Activated naive CD8-positive, alpha-beta T cell treated with anti-CD3 and anti-CD28 coated beads for 36 hours (primary cell): ENCODE measurements at places on chromosomes 5 and 9. TPM values are rescaled to one million over a fixed set of nuclear protein-coding genes. Genes with fewer than 3 reads are reported as not detected.

The CDHR2 gene
- total RNA-seq = 0.31 TPM

GRCh38 chr5:115636008-115636407 is 10.2 kb upstream of the TMED7 start:
- H3K4me1 ChIP-seq = peaks cover 46% of the 10 kb centered on the region
- no peak overlapping the region for H3K4me3 ChIP-seq
- no peak for DNase-seq
- peaks cover 47% of the 10 kb centered on the region for H3K27me3 ChIP-seq

- no peak overlapping the region for H3K27ac ChIP-seq
- H3K27me3 ChIP-seq = peaks cover 36% of the 10 kb centered on the region
- no peak overlapping the region for H3K4me3 ChIP-seq
- H3K4me1 ChIP-seq = peaks cover 2% of the 10 kb centered on the region
These were observed 9.5 kb upstream of the NFIL3 start for GRCh38 chr9:91433180-91433579.

- no peak overlapping the region for H3K4me3 ChIP-seq
- peak overlapping the region; percentile 78 for H3K27ac ChIP-seq
- DNase-seq = peak; percentile 43
- H3K36me3 ChIP-seq = peaks cover 4% of the 10 kb centered on the region
- H3K27me3 ChIP-seq = no peaks in the 10 kb centered on the region
These were observed 95.9 kb downstream of the UGCG start for GRCh38 chr9:111992523-111992922.

The FGF1 gene
- total RNA-seq = not detected

The SNCB gene
- total RNA-seq = 0.46 TPM

The BRD8 gene
- 51.5 TPM for total RNA-seq

DNA sequence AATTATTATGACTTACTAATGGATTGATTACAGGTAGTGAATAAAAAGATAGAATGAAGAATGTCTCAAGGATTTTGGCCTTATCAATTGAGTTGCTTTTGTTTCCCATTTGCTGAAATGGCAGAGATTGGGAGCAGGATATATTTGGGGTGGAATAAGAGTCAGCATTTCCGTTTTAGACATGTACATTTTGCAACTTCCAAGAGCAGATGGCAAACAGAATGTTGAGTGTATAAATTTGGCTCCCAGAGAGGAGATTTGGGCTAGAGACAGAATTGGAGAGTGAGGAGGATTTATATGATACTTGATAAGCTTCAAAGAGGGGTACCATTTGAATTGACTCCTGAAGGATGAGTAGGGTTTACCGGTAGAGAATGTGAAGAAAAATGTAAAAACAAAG is 437.9 kb upstream of the PAPPA start:
- H3K4me1 ChIP-seq = no peaks in the 10 kb centered on the region
- H3K4me3 ChIP-seq = no peak overlapping the region
- H3K27me3 ChIP-seq = no peaks in the 10 kb centered on the region

The PCDHA11 gene
- total RNA-seq = not detected

GRCh38 chr5:152953788-152954483 is 536.5 kb upstream of the GRIA1 start:
- no peak overlapping the region for H3K4me3 ChIP-seq
- no peak overlapping the region for H3K27ac ChIP-seq
- H3K27me3 ChIP-seq = no peaks in the 10 kb centered on the region
- no peaks in the 10 kb centered on the region for H3K4me1 ChIP-seq
- no peaks in the 10 kb centered on the region for H3K36me3 ChIP-seq

GRCh38 chr9:135550344-135550918 is 4.5 kb downstream of the OBP2A start:
- H3K27me3 ChIP-seq = no peaks in the 10 kb centered on the region
- H3K27ac ChIP-seq = no peak overlapping the region
- DNase-seq = no peak
- no peaks in the 10 kb centered on the region for H3K4me1 ChIP-seq
- H3K4me3 ChIP-seq = no peak overlapping the region

GRCh38 chr5:103411711-103412110 is 150.9 kb downstream of the NUDT12 start:
- H3K27ac ChIP-seq = no peak overlapping the region
- H3K36me3 ChIP-seq = no peaks in the 10 kb centered on the region
- no peak overlapping the region for H3K4me3 ChIP-seq

DNA sequence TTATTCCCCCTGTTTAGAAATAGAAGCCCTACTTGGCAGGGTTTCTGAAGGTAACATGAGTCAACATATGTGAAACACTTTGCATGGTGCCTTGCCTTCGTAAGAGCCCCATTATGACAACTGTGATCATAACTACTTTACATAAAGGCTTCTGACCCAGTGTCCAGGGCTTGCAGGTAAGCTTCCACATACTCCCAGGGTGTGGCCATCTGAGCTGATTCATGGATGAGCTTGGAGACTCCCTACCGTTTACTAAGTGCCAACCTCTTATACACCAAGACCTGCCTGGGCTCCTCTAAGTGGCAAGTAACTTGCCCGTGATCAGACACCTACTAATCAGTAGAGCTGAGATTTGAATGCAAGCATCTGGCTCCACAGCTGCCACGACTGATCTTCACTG is 62.8 kb upstream of the C5orf58 start:
- H3K36me3 ChIP-seq = no peaks in the 10 kb centered on the region
- no peak overlapping the region for H3K4me3 ChIP-seq
- H3K27me3 ChIP-seq = no peaks in the 10 kb centered on the region
- H3K4me1 ChIP-seq = no peaks in the 10 kb centered on the region

DNA sequence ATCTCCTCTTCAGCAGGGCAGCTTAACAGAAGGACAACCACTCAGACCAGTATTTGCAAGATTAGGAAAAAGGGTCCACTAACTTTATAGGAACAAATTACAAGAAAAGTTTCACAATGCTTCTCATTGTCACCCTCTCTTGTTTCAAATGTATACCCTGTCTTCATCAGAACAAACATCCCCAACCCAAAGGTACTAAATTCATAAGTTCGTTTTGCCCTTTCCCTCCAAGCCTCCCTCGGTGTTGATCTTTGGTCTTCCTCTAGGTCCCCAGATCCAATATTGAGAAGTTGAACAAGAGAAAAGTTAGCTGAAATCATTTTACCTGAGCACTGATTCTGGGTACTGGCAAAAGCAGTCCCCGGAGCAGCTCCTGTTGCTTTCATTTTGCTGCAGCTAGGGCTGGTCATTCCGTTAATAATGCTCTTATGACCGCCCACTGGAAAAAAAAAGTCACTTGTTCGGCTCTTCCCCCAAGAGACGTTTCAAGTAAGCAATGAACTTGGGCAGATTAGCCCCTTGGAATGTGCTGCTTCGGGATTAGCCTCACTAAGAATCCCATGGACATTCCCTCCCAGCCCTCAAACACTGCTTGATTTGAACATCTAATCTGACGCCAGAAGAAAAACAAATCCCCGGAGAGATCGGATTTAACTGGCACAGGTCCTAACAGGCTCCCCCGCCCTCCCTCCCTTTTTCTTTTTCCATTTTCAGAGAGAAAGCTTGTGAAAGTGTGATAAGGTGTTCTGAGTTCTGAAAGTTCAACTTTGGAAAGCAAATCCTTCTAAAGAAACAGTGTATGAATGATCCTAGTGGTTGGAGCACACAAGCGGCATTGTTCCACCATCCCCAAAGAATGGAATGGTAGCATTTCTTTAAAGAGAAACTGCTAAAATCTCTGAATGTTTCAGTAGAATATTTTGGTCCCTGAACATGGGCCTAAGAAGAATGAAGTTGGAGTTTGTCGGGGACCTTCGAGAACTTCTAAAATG is 252.5 kb downstream of the TRPM3 start:
- H3K27ac ChIP-seq = no peak overlapping the region
- H3K36me3 ChIP-seq = no peaks in the 10 kb centered on the region
- no peak for DNase-seq
- H3K4me1 ChIP-seq = no peaks in the 10 kb centered on the region

The PCDHB16 gene
- not detected for total RNA-seq

DNA sequence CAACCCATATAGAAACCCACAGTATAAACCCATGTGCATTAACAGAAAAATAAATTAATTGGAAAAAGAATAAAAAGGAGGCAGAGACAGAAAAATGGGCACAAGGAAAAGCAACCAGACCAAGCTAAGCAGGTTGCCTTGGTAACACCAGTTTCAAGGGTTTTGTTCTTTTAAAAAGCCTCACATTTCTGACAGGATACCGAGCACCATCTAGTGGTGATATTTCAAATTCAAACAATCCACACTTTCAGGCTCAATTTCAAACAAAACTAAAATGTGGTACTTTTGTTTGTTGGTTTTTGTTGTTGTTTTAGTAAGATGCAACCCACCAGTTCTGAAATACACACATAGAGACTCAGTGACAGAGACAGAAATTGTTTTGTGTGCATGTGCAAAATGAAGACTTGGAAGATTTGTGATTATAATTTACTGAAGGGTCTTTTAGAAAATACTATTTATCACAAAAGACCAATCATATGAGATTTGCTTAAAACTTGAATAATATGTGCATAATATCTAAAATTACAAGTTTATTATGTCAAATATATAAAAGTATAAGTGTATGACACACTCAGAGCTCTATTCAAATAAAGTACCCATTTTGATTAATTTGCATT is 318.2 kb downstream of the SLCO4C1 start:
- H3K4me3 ChIP-seq = no peak overlapping the region
- H3K27me3 ChIP-seq = peaks cover 5% of the 10 kb centered on the region
- no peaks in the 10 kb centered on the region for H3K36me3 ChIP-seq
- H3K27ac ChIP-seq = no peak overlapping the region

The ANKRD18B gene
- total RNA-seq = 0.56 TPM

GRCh38 chr5:79456890-79457583 is 56.9 kb downstream of the HOMER1 start:
- DNase-seq = no peak
- no peak overlapping the region for H3K4me3 ChIP-seq
- H3K4me1 ChIP-seq = peaks cover 4% of the 10 kb centered on the region
- peaks cover 2% of the 10 kb centered on the region for H3K36me3 ChIP-seq
- H3K27me3 ChIP-seq = no peaks in the 10 kb centered on the region

The MUSK gene
- total RNA-seq = not detected

The CER1 gene
- total RNA-seq = not detected

DNA sequence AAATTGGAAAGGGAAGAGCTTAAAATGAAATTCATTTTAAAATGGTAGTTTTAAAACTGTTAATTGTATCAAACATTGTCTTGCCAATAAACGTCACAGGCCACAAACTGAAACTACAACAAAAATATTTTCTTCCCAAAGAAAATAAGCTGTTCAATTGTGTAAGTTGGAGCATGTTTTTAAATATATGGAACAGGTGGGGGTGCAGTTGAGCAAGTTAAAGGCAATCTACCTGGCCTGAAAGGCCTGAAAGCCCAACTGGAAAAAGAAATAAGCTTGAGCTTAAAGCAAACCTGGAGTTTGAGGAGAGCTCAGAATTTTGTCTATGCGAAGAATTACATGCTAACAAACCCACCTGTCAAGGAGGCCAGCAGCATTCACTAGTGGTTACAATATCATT is 439.5 kb downstream of the ACTL7B start:
- DNase-seq = no peak
- no peak overlapping the region for H3K4me3 ChIP-seq
- H3K27ac ChIP-seq = no peak overlapping the region
- H3K36me3 ChIP-seq = no peaks in the 10 kb centered on the region

The CXCL14 gene
- total RNA-seq = not detected

The KIF4B gene
- not detected for total RNA-seq

The MARCHF3 gene
- 8.1 TPM for total RNA-seq

The GLDC gene
- total RNA-seq = 0.64 TPM

GRCh38 chr9:98564714-98565113 is 144.0 kb downstream of the GABBR2 start:
- no peak for DNase-seq
- H3K27ac ChIP-seq = no peak overlapping the region
- no peak overlapping the region for H3K4me3 ChIP-seq
- H3K36me3 ChIP-seq = no peaks in the 10 kb centered on the region
- no peaks in the 10 kb centered on the region for H3K4me1 ChIP-seq
- H3K27me3 ChIP-seq = no peaks in the 10 kb centered on the region

The ABLIM3 gene
- not detected for total RNA-seq

The CDKN2B-AS1 gene
- 0.10 TPM for total RNA-seq

GRCh38 chr5:133232911-133233310 is 181.1 kb downstream of the HSPA4 start:
- DNase-seq = no peak
- H3K4me3 ChIP-seq = no peak overlapping the region
- H3K4me1 ChIP-seq = no peaks in the 10 kb centered on the region
- no peak overlapping the region for H3K27ac ChIP-seq
- no peaks in the 10 kb centered on the region for H3K36me3 ChIP-seq
- H3K27me3 ChIP-seq = no peaks in the 10 kb centered on the region

The LMX1B gene
- total RNA-seq = not detected

- H3K4me1 ChIP-seq = no peaks in the 10 kb centered on the region
- H3K27me3 ChIP-seq = no peaks in the 10 kb centered on the region
- no peak overlapping the region for H3K27ac ChIP-seq
- H3K36me3 ChIP-seq = no peaks in the 10 kb centered on the region
- no peak for DNase-seq
These were observed 3.6 kb upstream of the SPATA31D1 start for GRCh38 chr9:81984928-81985327.

The RIMOC1 gene
- total RNA-seq = 31.5 TPM

DNA sequence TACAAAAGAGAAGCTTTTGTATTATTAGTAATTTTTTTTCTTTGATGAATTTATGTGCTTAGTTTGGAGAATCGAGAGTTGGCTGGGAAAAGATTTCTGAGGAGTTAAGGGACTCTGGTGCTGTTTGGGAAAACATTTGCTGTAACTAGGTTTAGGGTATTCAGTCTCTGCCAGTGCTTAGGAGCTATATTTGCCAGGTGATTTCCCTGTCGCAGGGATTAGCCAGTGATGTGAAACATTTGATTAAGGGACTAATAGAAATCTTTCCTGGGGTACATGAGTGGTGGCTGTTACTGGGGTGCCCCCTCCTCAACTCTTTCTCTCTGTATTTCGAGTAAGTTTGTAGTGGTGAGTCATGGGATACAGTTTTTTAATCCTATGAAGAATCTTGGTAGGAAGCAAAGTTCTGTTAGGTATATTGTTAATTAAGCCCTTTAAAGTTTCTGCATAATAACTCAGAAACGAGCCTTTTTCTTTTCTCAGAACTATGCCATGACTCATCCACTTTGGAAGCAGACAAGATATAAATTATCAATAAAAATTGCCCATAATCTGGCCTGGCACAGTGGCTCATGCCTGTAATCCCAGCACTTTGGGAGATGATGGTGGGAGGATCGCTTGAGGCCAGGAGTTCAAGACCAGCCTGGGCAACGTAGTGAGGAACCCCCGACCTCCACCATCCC is 18.6 kb downstream of the RGMB start:
- no peak for DNase-seq
- H3K36me3 ChIP-seq = peaks cover 4% of the 10 kb centered on the region
- H3K4me3 ChIP-seq = no peak overlapping the region
- H3K27me3 ChIP-seq = no peaks in the 10 kb centered on the region
- H3K27ac ChIP-seq = no peak overlapping the region
- H3K4me1 ChIP-seq = peaks cover 21% of the 10 kb centered on the region

GRCh38 chr5:87081511-87082372 is 185.9 kb upstream of the RASA1 start:
- DNase-seq = peak; percentile 24
- H3K36me3 ChIP-seq = peaks cover 10% of the 10 kb centered on the region
- H3K27me3 ChIP-seq = no peaks in the 10 kb centered on the region
